Mucosa of descending colon (tissue), 3 donors: ENCODE measurements at places on chromosomes 7 and 10.

DNA sequence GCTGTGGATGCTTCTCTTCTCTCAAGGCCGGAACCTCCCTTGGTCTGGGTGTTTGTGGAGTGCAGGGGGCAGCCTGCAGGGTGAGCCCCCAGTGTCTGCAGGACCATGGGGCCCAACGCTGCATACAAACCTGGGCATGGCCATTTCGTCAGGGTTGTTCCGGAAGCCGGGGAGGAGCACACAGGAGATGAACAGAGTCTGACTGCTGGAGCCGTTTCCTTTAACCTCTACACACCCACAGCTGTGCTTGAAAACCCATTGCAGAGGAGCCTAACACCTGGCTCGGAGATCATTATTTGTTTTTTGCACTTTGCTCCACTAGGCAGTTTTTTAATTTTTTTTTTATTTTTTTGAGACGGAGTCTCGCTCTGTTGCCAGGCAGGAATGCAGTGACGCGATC lies 167.6 kb upstream of the INSYN2A start:
- DNase-seq = no peak

- no peak for DNase-seq
Observed at GRCh38 chr7:87267239-87267900, 47.8 kb upstream of the TMEM243 start.

DNA sequence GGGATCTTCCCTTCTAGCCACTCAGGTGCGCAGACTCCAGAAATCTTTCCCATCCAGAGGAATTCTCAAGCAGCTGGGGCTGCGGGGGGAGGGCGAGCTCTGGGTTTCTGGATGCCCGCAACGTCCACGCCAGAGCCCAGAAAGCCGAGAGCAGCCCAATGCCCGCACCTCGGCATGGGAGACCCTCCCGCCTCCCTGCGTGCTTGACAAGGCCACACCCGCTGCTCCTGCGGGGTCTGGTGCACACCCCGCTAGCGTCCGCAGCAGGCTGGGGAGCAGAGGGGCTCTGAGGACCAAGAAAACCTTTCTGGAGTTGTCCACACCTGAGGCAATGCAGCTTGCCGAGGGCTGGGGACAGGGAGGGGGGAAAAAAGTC lies 66.2 kb downstream of the SLC29A4 start:
- DNase-seq = no peak

- no peak for DNase-seq
Observed at GRCh38 chr10:28312572-28312971, 9.7 kb upstream of the MPP7 start.

- no peak for DNase-seq
Observed at GRCh38 chr10:75974080-75974479, 542.7 kb downstream of the LRMDA start.

DNA sequence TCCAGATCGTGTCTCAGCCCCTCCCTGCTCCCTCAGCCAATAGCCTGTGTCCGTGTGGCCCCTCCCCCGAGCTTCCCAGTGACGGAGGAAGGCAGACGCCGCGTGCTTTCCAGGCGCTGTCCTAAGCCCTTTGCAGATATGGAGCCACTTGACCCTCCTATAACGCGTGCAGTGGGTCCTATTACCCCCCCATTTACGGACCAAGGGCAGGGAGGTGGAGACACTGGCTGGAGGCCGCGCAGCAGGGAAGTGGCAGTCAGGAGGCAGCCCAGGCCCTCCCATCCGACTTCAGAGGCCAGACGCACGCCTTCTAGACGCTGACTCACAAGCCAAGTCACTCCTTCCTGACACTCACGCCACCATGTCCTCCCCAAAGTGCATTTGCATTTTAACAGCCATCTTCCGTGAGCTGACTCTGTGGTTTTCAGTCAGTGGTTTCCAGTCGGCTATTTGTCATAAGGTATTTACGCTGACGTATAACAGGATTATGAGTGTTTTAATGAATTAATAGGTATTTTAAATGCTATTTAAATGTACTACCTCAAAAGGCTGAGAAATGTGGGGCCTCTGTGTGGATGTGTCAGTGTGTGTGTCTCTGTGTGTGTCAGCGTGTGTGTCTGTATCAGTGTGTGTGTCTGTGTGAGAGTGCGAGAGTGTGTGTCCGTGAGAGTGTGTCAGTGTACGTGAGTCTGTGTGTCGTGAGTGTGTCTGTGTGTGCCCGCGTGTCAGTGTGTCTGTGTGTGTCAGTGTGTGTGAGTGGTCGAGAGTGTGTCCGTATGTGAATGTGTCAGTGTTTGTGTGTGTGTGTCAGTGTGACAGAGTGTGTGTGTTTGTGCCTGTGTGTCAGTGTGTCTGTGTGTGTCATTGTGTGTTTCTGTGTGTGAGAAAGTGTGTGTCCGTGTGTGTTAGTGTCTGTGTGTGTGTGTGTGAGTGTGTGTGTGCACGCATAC lies 92.0 kb upstream of the INSIG1 start:
- DNase-seq = peak; percentile 81

GRCh38 chr7:28203508-28204240 lies 23.1 kb upstream of the JAZF1 start:
- DNase-seq = no peak

DNA sequence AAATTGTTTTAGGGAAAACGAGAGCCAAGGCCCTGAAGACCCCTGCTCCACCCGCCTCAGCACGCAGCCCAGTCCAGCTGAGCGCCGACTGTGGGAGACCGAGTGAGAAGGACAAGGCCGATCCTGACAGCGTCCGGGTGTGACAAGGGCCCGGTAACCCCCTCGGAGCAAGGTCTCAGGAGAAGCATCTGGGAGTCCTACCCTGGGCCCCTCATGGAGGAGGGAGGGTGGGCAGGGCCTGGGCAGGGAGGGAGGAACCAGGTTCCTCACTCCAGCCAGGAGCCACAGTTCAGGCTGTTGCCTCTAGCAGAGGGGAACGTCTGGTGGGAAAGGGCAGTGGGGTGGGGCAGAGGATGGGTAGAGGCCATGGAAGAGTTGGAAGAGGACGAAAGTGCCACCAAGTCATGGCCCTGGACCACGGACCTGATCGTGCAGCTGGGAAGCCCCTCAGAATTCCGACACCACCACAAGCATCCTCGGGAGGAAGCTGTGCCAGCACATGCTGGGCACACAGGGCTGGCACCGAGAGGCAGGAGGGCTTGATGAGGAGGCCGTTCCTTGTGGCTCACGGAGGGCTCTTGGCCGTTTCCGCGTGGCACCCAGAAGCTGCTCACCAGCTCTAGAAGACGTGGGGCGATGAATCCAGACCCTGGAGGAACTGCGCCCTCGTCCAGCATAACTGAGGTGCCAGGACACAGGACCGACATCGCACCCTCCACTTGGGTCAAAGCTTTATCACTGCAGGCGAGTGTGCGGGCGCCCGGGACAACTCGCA lies 2.2 kb upstream of the KNDC1 start:
- no peak for DNase-seq

- DNase-seq = no peak
Observed at GRCh38 chr10:102284531-102284930, 39.2 kb downstream of the GBF1 start.

DNA sequence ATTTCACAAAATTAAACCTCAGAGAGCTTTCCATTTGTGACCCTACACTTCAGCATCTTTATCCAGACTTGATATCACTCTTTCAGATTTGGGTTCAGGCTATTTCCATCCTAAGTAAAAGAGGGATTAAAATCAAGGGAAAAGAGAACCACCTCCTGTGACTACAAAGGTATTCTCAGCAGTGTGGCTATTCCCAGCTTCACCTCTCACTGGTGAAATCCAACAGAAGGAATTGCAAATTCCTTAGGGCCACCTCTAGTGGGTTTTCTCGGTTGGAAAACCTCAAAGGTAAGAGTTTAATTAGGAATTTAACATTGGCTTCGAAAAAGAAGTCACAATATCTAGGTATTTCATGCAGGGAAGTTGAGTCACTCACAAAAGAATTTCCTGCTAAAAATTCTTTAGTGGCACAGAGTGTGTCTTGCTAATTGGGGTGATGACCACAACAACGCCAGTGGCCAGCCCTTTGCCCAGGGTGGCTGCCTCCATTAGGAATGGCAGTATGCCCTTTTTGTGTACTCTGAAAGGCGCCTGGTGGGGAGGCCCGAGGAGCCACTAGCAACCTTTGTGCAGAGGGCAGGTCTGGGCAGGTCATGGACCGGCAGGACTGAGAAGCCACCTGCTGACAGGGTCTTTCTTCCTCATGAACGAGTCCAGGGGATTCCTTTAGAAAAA lies 52.2 kb downstream of the SEM1 start:
- DNase-seq = no peak

GRCh38 chr7:155645662-155646061 lies 1.2 kb downstream of the RBM33 start:
- no peak for DNase-seq

- DNase-seq = peak; percentile 57
Observed at GRCh38 chr7:134742688-134743350, 36.6 kb upstream of the CALD1 start.

GRCh38 chr7:149284343-149284742 lies 22.3 kb downstream of the ZNF783 start:
- DNase-seq = peak; percentile 18

DNA sequence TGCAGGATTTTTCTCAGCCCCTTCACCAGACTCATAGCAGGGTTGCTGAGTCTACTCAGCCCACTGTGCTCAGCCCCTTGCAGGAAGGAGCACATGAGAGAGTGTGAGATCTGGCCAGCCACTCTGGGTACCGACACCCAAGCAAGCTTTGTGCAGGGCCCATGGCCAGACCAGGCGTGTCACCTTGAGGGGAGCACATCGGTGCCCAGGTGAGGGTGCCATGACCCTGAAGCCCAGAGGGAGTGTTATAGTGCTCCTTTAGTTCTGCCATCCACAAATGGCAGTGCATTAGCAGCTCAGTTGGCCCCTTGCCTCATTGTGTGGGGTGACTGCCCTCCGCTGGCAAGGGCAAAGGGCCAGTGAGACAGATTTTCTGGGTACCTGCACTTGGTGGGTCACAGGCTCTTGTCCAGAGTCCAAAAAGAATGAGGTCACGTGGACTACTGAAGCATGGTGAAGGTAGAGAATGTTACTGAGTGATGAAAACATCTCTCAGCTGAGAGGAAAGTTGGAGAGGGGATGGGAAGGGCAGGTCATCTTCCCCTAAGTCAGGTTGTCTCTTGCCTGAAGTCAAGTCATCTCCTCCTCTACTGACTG lies 181.8 kb downstream of the MACC1 start:
- DNase-seq = no peak

GRCh38 chr10:78763651-78764395 lies 304.9 kb upstream of the ZMIZ1 start:
- DNase-seq = no peak

DNA sequence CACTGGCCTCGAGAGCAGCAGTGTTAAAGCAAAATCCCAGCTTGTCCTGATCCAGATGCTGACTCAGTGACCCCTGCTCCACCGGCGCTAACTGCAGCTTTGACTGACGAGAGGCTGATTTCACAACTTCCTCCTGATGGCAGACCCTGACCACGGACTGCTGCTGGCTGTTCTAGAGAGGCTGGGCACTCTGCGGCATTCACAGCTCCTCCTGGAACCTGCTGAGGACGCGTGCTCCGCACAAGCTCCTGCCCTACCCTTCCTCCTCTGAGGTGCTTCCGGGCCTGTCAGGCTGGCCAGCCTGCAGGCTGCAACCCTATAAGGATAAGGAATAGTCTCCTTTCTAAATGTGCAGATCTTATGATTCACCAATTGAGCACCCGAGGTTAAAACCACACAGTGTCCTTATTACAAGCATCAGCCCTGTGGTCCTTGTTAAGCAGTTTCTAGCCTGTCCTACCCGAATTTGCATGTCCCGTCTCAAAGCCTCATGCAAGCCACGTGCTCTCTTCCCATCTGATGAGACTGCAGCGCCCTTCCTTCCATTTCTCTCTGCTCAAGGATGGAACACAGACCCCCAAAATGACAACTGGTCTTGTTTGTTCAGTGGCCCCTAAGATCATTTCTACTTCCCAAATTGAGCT lies 35.5 kb upstream of the NCAPG2 start:
- DNase-seq = no peak

GRCh38 chr7:156578978-156579430 lies 61.6 kb upstream of the RNF32 start:
- DNase-seq = no peak

- no peak for DNase-seq
Observed at GRCh38 chr7:106010331-106010730, 47.3 kb downstream of the CDHR3 start.

DNA sequence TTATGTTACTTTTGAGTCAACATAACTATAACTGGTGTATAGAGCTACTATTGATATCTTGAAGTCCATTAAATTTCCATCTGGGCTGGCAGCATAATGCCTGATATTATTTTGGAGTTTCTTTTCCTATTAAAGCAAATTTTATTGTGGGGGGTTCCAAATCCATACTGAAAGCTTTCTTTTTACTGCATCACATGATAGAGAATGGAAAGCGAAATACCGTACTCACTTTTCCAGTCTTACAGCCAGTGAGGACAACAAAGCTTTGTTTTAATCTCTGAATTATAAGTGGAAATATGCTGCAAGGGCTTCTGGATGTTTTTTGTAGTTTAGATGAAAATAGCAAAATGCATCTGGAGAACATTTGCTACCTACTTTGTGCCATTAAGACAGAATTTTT lies 477.5 kb upstream of the SEMA3D start:
- DNase-seq = no peak

DNA sequence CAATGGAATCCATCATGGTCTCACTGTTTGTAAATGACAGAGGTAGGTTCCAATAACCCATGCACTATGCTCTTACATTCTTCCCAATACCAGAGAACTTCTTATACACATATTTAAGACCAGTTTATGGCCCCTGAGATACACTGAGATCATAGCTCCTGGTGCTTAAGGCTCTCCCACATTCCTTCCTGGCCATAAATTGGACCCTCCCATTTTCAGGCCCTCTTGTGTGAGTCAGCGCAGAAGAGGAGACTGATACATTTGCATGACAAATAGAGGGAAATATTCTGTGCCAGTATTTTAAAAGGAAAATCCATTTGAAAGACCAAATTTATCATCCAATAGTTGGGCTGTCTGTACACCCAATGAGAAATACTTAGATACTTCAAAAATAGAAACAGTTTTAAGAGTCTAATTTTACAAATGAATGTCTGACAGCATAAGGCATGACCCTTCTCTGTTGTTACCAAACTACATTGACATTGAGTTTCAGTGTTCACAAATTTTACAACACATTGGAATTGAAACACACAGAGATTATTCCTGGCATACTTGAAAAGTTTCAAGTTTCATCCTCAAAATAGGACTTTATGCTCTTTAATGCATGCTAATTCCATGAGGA lies 35.3 kb downstream of the SLC16A9 start:
- DNase-seq = peak; percentile 47

GRCh38 chr7:1925349-1925748 lies 255.3 kb downstream of the ELFN1 start:
- DNase-seq = no peak

DNA sequence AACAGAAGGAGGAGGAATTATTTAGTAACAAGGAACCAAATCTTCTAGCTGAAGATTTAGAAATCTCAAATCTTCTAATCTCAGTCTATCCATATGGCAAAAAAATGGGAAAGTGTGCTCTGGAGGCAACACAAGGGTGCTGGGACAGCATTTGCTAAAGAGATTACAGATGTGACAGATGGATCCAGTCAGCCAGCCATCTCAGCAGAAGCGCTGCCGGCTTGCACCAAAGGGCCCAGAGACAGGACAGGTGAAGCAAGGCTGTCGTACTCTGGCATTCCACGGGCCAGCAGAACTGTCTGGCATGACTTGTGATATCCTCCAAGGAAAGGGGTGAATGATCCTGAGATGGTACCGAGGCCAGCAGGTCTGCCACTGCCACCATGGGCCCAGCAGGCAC lies 45.7 kb upstream of the GJD4 start:
- DNase-seq = no peak

GRCh38 chr7:139490130-139490529 lies 6.7 kb upstream of the KLRG2 start:
- no peak for DNase-seq
